ENCODE measurements at places on chromosomes 3 and 15.

DNA sequence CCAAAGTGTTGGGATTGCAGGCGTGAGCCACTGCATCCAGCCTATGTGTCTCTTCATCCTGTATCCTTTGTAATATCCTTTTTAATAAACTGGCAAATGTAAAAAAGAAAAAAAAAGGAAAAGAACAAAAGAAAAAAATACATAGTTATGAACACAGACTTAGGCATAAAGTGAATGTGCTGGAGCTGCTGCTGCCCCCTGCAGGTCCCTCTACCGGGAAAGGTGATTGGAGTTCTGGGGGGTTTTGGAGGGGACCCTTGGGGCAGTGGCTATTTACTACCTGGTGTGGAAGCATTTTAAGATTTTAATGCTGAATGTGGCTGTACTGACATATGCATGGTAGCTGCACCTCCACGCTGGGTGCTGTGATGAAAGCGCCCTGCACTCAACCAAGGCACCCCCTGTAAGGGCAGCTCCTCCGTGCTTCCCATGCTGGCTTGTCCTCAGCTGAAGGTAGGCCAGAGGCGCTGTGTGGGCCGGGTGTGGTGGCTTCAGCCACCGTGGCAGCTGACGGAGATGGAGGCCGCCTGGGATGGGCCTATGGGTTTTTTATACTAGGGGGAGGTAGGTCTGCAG, 49.9 kb downstream of the RPLP1 start:
- no peak for DNase-seq

- DNase-seq, result no peak
Observed at GRCh38 chr3:16264174-16264707, 502 bp downstream of the DPH3 start.

GRCh38 chr3:52423173-52423572, 21.7 kb downstream of the SEMA3G start:
- DNase-seq, result no peak

DNA sequence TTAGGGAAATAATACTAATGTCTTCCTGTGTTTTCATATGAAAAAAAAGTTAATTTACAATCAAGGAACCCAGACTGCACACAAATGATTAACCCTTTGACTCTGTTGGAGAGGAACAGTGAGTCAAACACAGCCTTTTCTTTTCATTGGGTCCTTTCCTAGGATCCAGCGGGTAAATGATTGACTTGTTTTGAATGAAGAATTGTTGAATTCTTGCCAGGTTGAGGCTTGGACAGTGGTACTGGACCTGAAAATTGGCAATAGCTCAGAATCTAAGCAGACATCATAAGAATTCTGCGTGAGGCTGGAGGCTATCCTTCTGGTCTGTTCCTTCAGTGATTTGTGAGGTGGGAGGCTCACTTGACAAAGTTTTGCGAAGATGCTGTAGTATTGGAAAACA, 143.0 kb downstream of the RYR3 start:
- DNase-seq, result no peak

DNA sequence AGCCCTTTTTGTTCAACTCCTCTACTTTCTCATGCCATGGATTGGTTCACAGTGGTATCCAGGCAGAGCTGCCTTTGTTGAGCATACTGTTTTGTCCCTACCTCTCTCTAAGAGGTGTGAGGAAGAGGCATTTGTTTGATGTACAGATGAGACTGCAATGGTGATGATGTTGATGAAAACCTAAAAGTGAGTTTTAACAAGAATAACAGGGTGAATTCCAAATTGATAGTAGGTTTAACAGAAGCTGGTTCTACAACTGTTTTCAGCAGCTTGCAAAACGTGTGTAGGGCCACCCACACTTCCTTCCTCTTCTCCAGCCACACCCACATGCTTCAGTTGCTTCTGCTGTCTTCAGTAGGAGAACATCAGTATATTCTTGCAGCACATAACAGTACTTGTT, 10.2 kb downstream of the SNRK start:
- DNase-seq, result no peak

GRCh38 chr3:10090179-10090578, 17.9 kb downstream of the FANCD2OS start:
- no peak for DNase-seq

GRCh38 chr15:99970891-99971430, 237.7 kb upstream of the LYSMD4 start:
- DNase-seq, result no peak

- no peak for DNase-seq
Observed at GRCh38 chr3:36097209-36097608, 283.1 kb upstream of the STAC start.

DNA sequence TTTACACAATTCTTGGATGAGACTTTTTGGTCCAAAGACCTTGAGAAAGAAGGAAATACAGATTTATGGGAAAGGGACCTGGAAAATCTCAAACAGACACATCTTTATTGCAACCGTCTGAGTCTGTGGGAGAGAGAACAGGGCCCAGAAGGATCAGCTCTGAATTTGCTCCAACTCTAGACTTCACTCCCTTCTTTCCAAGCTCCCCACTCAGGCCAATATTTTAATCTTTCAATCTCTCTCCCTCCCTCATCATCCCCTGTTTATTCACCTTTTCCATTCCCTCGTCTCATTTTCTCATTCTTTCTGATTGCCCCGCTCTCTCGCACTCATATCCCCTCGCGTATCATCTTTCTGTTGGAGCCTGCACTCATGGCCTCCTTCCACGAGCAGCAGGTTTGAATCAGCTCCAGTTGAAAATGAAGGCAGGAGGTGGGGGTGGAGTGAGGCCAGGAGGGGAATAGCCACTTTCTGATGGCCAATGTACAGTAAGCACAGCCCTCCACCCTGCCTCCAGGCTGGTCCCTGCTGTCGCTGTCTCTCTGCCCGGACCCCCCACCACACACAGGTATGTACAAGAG, 63.6 kb upstream of the BOC start:
- no peak for DNase-seq

DNA sequence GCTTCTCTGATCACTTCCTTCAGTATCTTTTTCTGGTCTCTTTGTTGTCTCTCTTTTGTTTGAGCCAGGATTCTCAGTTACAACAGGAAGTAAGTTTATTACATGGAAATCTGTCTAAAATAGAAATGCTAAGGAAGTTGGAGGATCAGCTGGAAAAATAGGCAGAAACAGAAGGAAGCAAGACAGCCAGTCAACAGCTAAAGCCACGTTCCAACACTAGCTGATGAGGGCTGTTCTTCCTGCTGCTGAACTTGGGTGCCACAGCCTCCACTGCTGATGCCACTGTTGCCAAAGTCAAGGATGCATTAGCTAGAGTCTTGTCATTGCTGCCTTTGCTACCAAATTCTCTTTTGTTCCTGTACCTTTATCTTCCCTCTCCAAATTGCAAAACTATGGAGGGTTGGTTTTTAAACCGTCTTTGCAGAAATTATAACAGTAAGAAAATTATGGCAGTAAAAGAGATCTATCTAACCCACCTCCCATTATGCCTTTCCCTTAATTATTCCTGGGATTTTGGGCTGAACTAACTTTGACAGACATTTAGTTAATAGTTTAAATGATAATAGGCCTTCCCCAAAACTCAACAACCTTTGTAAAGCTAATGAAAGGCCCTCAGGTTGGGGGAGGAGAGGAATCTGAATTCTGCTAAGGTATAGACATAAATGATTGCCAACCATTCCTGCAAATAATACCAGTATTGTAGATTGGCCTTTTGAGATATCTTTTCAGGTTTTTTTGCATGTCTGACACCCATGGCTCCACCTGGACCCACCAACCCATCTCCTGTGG, 27.4 kb upstream of the OR5K4 start:
- DNase-seq, result no peak

GRCh38 chr15:95653361-95653805, 677.1 kb upstream of the NR2F2 start:
- DNase-seq, result no peak

DNA sequence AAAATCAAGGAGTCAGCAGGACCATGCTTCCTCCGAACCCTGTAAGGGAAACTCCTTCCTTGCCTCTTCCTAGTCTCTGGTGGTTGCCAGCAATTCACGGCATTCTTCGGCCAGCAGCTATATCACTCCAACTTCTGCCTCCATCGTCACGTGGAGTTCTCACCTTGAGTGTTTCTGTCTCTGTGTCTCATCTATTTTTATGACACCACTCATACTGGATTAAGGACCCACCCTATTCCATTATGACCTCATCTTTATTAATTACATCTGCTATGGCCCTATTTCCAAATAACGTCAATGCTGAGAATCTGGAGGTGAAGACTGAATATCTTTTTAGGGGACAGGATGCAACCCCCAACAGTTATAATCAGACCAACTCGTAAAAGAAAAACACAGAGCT, 21.8 kb upstream of the HES1 start:
- no peak for DNase-seq

DNA sequence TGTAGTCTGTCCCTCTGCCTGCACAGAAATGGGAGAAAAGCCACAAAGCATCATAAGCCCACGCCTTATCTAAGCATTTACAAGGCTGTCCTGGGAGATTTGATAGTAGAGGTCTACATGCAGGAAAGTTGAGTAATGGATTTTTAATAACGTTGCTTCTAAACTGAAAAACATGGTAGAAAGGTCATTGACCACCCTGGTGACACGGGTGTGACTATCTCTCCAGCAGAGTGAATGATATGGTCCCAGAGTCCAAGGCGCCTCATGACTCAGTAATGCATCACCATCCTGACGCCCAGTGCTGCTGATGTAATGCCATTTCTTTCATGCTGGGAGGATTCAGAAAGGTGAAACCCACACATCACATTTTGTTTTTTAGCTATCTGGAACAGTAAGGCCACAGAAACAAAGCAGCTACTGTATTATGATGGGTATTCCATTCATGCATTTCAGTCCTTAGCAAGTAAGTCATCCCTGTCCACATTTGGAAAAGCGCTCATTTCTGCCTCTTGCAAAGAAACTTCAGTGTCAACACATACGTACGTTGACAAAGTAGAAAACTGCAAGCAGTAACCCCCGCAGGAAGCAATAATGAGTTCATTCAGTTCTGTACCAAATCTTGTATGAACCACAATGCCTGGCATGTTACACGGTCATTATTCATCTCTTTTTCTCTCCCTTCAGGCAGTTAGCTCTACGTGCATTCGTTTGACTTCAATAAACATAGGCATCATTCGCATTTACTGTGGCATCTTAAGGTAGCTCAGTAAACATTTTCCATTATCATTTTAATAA, 483.5 kb downstream of the GABRG3 start:
- DNase-seq, result peak; percentile 75

DNA sequence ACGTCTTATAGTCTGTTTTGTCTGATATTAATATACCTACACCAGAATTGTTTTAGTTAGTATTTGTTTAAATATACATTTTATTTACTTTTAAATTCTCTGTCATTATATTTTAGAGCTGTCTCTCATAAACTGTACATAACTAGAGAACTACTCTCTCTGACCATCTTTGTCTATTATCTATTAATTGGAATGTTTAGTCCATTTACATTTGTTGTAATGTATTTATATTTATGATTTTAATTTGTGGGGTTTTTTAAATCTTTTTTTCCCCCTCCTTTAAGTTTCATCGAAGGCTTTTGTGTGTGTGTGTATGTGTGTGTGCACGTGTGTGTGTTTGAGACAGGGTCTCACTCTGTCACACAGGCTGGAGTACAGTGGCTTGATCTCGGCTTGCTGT, 47.1 kb downstream of the ITPR1 start:
- no peak for DNase-seq

DNA sequence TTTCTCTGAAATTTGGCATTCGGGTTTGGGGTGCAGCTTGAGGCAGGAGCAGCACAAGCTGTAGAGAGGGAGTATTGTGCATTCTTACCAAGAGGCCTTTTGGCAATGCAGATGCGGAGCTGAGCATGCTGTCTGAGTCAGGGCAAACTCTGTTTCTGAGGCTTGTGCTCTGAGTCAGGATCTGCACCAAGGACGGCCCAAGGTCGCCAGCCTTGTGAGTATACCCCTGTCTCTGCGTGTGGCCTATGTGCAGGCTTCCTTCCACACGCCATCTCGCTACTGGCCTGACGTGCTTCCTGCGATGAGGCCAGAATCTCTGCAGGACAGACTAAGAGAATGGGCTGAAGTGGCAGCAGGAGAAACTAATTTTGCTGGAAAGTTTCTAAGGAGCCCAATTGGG, 83.8 kb upstream of the ROPN1 start:
- no peak for DNase-seq

GRCh38 chr3:37536840-37537239, 324.8 kb upstream of the CTDSPL start:
- no peak for DNase-seq

GRCh38 chr3:100968932-100969906, 24.0 kb downstream of the ABI3BP start:
- DNase-seq, result peak; percentile 88

DNA sequence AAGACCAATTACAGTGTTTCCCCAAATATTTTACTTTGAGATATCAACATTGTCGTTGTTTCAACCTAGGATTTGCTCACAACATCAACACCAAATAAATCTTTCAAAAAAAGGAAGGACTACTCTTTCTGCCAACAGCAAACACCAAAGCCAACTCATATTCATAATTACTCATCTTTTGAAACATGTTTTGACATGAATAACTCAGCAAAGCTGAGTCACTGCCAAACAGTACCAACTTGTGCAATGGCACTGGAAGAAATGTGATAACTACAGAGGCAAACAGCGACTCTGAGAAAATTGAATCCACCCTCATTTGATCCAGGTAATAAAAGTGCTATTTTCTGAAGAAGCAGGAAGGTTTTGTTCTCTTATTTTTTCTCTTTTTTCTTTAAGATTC, 67.2 kb downstream of the PEX5L start:
- peak; percentile 21 for DNase-seq

DNA sequence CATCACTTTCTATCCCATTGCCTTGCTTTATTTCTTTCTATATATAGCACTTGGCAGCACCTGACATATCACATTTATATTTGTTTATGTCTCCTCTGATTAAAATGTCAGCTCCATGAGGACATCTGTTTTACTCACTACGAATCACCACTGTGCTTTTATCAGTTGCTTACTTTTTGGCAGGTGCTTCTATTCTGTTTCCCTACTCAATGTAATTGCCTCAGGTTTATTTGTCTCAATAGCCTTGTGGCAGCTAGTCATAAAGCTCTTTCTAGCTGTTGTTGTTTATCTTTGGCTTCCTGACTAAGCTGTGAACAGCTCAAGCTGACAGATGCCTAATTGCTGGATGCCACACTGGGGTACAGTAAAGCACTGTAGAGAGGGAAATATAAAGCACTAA, 85.5 kb downstream of the VPS13C start:
- DNase-seq, result no peak

DNA sequence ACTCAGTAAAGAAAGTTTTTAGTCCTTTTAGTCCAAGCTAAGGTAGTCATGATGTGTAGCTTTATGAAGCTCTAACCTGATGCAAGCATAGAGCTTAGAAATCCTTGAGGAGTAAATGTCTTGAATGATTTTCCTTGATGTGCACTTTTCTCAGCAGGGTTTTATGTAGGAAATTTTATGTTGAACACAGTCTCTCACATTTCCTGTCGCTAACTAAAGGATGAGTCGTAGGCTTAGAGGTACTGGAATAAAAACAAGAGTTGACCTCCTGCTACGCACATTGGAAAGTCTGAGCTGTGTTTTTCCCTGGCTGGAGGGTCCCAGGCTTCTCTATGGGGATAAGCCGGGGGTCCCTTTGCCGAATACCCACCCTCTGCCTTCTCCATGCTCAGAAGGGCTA, 34.7 kb upstream of the ZPLD1 start:
- peak; percentile 22 for DNase-seq
